Activated naive CD4-positive, alpha-beta T cell (primary cell): ENCODE measurements at places on chromosomes 5 and 9.

- no peak for DNase-seq
These were observed 514 bp downstream of the SOHLH1 start for GRCh38 chr9:135698767-135699166.

- DNase-seq = no peak
These were observed 11.4 kb downstream of the ACTL7B start for GRCh38 chr9:108844391-108844790.

DNA sequence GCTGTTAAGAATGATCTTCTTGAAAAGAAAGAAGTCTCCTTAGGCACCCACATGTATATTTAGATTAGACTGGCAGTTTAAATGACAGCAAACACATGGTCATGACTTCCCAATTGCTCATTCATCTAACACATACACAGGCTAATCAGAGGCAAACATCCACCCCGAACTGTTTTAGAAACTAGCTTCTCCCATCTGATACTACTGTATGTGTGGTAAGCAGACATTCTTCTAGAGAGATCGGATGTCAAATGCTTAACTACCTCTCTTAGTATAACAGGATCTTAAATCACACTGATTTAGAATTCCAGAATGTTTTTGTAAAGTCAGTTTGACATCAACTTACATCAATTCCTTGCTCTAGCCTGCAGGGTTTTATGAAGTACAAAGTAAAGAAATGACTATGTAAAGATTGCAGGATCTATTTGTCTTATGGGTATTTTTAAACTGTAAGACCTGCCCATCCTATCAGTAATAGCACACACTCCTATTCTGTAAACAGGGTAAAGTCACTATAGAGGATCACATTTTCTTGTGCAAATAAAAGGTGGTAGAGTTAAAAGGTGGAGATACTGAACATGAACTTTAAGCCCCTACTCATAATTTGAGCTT is 239.7 kb downstream of the MLLT3 start:
- no peak for DNase-seq

- peak; percentile 68 for DNase-seq
These were observed 124.4 kb downstream of the C9orf50 start for GRCh38 chr9:129496473-129497004.

- DNase-seq = peak; percentile 79
These were observed 3.9 kb downstream of the CCDC183 start for GRCh38 chr9:136799854-136800657.

DNA sequence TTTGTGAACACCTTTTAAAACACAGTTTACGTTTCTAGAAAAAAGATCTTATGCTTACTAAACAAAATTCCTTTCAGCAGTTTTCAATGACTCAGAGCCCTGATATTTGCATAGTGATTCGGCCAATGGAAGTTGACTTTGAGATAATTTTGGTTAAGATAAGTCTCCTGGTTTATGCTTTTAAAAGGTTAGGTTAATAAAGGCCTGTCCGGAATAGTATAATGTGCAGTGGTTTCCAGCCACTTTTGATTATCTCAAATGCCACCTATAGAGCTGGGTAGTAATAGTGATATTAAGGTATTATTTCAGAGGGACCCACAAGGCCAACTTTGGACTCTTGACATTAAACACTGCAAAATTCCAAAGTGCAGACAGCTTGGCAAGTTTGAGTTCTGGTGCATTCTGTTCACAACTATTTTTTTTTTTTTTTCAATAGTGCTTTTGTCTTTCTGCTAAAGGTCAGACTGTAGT is 86.1 kb downstream of the F2RL2 start:
- DNase-seq = no peak

DNA sequence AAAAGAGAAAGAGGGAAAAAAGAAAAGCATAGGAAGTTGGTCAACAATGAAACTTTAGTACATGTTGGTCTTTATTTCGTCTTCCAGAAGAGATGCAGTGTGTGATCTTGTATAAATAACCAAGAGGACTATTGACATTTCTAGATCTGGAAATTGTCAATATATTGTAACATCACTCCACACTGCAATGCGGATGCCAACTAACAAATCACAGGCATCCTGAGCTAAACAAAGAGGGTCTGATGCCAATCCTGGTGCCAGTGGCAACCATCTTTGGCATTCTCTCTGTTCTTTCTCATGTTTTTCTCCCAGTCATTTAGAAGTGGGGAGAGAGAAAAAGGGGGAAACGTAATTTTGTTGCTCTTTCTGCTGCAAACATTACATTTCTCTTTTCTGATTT is 9.7 kb downstream of the NFIB start:
- DNase-seq = no peak

- DNase-seq = no peak
These were observed 98.5 kb downstream of the SNX18 start for GRCh38 chr5:54616031-54616430.

DNA sequence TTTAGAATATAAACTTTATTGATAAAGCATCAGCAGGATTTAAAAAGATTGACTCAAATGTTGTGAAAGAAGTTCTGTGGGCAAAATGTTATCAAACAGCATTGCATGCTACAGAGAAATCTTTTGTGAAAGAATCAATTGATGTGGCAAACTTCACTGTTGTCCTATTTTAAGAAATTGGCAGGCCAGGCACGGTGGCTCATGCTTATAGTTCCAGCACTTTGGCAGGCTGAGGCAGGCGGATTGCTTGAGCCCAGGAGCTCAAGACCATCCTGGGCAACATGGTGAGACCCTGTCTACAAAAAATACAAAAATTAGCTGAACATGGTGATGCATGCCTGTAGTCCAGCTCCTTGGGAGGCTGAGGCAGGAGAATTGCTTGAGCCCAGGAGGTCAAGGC is 17.4 kb downstream of the ZBTB43 start:
- DNase-seq = no peak

GRCh38 chr9:41229408-41230401 is 40.6 kb upstream of the ZNG1F start:
- DNase-seq = no peak

DNA sequence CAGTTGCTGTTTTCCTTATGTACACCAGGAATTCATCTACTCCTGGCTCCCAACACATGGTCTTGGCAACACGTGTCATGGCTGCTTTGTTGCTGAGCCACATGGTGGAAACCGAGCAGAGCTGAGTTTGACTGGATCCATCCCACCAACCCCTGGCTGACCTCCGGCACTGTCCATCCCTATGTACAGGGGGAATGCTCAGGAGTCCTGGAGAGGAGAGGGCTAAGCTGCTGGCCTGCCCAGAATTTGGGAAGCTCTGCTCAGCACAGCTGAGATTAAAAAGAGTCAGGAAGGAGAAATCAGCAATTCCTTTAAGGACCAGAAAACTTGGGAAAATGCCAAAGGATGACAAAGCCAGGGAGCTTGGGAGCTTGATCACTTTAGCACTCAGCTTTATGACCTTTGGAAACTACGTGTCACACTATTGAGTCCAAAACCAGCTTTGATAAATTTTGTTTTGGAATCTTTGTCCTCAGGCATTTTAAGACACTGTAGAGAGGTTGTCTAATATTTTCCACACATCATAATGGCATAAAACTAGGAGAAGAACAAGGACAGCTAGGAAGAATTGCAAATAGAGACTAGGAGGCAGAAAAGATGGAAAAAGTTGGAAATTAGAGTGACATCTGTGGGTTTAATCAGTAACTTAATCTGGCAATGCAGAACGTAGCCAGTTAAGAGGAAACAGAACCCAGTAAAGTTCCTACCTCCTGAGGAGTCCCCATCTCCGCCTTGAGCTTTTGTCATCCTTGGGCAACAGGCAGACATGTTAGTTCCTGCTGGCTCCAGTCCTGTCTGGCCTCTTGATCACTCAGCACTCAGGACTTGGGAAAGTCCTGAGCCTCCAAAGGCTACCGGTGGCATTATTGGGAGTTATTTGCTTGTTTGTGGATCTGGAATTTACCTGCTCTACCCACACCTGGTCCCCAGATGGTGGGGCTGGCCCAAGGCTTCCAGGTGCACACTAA is 62.5 kb upstream of the PLPP1 start:
- no peak for DNase-seq

DNA sequence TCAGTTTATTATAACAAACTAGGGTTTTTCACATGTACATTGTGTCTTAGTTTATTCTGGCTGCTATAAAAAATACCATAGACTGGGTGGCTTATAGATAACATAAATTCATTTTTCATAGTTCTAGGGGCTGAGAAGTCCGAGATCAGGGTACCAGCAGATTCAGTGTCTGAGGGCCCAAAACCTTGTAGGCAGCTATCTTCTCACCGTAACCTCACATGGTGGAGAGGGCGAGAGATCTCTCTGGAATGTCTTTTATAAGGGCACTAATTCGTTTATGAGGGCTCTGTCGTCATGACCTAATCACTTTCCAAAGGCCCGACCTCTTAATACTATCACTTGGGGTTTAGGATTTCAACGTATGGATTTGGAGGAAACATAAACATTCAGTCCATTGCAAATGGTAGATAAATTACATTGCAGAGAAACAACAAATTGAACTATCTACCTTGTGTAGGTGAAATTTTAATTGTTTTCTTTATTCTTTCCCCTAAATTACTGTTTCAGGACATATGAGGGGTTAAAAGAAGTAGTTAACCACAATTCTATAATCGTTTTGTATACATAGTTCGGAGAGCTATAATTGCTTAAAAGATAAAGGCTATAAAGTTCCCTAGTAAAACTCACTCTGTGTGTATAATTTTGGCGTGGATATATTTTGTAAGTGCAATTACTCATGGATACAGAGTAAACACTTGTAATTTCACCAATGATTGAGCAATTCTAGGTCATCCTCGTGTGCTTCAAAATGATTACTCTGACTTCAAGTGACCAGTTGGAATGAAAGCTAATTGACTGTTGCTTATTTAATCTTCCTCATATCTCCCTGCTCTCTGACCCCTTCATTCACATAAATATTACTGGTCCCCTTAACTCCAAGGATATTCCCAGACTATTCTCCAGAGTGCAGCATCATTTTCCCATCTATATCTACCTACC is 247.5 kb upstream of the TMEM161B start:
- no peak for DNase-seq

- DNase-seq = no peak
These were observed 27.5 kb downstream of the FAM163B start for GRCh38 chr9:133581513-133582343.

DNA sequence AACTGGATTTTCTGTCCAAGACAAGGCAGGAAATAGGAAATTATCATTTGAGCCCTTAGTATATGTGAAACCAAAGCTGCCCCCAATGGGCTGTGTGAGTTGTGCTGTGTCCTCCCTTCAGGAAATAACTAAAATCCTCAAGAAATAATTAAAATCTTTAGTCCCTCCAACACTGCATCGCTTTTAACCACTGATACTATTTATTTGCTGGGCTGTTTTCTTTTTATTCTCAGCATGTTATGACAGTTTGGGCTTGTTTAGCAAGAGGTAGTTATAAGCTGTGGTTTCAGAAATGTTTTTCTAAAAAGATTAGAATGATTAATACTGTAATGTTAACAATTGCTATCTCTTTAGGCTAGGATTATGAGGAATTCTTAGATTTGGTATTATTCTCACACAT is 187.0 kb upstream of the KCNN2 start:
- no peak for DNase-seq

DNA sequence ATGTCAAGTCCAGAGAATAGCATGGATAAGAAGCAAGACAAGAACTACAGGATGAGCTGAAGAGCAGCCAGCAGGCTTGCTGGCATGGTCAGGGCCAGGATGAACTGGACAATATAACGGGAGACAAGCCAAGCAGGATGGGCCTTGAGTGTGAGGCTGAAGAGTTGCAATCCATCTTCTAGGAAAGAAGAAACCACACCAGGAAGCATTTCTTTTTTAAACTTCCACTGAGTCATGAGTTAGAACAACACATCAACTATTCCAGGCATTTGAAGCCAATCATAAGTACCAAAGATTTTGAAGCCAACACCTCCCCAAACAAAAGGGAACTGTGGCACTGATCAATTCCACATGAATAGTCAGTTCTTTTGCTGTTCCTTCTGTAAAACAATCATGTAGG is 27.3 kb downstream of the SLC31A2 start:
- DNase-seq = no peak
